ENCODE measurements at places on chromosomes 6 and 20.

DNA sequence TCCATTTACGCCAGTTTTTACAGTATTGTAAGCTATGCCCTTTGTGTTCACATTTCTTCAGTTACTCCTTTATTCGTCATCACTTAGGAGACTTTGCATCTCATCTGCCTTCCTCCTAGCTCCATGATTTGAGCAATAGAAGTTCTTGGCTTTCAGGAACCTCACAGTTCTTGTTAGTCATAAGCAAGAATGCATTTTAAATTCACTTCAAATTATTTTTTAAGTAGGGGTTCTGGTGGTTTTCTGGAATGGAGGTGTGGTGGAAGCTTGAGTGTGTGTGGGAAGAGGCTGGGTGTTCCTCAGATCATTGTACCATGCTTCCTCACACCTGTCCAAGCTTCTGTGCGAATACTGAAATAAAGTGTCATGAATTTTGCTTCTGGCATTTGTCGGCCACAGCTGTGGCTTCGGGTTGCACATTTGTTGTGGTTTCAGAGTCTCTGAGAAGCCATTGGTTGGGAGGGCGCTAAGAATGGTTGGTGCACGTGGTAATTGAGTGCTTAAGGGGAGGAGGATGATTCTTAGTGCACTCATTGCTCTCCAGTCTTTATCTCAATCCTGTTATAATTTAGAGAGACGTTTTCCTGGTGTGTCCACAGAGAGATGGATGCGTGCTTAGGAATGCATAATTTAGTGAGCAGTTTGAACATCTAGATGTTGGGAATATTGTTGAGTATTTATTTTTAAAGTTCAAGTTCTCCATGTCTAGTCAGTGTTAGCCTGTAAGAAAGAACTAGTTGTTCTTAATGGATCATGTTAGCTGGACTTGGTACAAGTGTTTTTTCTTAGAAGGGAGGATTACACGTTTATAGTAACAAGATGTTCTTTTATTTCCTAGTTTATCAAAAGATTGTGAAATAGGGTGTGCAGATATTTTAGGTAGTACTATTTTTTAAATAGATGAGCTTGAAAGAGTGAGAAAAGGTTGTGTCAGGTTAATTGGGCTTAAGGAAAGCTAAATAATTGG, 31.9 kb downstream of the FOXO3 start:
- DNase-seq, result no peak

DNA sequence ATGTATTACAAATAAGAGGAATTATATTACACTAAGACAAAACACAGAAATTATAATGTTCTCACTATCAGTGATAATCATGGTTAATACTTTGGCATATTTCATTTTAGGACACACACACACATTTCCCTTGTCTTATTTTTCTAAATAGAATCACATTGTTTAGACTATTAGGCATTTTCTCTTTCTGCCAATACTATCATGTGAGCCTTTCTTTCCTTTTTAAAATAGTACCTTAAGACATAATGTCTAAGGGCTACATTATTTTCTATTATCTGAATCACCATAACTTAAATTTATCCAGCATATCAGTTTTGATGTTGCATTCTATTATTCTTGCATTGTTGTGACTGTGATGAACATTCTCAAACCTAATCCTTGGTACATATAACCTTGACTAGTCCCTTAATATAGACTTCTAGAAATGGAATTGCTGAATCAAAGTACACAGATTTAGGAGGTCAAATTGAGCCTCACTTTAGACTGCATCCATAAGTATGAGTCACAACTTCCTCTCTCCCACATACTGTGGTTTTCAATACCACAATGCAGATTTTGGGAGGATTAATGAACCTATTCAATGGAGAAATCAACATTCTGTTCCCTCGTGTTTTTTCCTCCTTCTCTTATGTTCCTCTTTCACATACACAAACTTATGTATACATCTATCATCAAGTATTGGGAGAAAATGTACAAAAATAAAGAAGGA, 212.6 kb downstream of the MOXD1 start:
- no peak for DNase-seq

DNA sequence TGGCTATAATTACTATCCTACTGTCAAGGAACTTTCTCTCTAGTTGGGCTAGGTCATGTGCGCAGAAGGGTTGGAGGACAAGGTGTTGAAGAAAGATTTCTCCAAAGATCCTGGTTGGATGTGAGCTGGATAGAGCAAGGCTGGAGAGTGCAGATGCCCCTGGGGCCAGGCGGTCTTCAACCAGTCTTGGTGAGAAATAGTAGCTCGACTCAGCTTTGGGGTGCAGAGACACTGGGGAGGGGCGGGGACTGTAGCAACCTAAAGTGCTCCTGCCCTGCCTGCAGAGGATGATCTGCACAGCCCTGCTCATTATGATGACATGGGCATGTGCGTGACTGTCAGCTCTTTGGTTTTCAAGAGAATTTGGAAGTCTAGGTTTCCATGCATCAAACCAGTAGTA, 35.9 kb downstream of the PHACTR3 start:
- DNase-seq, result no peak

GRCh38 chr20:39048000-39048696, 86.0 kb downstream of the DHX35 start:
- peak; percentile 36 for DNase-seq

- DNase-seq, result peak; percentile 35
These were observed 302.5 kb downstream of the DHX35 start for GRCh38 chr20:39264506-39265172.

- DNase-seq, result no peak
These were observed 73.2 kb downstream of the CEBPB start for GRCh38 chr20:50263831-50264230.

DNA sequence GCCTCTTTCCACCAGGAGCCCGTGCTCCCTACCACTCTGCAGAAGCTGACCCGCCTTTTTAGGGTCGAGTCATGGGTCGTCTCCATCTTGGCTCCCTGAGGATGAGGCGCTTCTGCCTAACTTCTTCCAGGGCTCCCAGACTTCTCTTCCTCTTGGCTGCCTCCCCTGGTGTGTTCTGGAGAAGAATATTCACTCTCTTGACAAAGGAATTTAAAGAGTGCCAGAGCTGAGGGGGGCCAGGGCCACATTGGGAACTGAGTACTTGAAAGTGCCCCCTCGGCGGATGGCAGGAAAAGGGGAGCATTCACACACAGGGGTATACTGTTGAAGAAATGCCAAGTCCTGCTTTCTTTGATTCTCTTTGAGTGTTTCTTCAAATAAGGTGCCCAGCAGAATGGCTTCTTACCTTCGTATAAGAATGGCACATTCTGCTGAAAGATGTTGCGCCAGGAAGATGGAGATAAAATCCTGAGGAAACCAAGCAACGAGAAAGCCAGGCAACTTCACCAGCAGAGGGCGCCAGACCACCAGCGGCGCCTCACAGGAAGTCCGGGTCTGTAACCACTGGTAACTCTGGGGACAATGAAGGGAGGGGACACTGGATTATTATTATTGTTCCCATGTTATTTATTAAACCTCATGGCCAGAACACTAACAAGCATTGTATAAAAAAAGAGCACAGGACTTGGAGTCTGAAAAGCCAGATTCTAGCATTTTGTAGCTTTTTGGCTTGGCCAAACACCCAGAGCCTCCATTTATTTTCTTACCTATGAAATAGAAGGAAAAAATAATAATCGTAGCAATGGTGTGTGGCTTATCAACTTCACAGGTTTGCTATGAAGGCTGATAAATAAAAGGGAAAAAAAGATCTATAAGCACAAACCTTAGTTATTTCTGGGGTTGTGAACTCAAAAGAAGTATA, 176.7 kb downstream of the HACE1 start:
- peak; percentile 5 for DNase-seq

DNA sequence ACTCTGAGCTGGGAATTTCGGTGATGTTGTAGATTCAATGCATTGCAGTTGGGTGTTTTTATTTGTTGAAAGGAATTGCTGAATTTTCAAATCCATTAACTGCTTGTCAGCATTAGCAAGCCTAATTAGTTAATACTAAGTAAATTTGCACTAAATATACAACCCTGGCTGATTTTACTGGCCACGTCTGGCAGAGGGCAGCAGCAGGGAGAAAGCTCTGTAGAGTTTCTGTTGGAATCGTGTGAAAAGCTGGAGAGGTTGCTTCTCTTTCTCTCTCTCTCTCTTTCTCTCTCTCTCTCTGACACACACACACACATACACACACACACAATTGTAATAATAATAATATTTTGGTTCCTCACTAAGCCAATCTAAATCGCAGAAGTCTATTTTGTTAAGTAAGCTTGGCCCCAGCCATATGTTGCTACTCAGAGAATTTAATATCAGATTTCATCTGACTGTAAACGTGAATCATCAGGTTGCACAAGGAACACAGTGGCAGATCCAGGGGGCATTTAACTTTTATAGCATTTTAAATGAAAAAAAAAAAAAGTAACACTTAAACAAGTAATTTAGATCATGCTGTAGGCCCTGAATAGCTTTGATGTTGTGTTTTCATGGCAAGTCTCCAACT, 289.5 kb downstream of the ESR1 start:
- no peak for DNase-seq

- no peak for DNase-seq
These were observed 209.3 kb upstream of the CST7 start for GRCh38 chr20:24739746-24740145.

GRCh38 chr6:161274898-161275297, 1.0 kb upstream of the AGPAT4 start:
- no peak for DNase-seq

GRCh38 chr6:21847711-21848480, 254.3 kb downstream of the SOX4 start:
- no peak for DNase-seq

DNA sequence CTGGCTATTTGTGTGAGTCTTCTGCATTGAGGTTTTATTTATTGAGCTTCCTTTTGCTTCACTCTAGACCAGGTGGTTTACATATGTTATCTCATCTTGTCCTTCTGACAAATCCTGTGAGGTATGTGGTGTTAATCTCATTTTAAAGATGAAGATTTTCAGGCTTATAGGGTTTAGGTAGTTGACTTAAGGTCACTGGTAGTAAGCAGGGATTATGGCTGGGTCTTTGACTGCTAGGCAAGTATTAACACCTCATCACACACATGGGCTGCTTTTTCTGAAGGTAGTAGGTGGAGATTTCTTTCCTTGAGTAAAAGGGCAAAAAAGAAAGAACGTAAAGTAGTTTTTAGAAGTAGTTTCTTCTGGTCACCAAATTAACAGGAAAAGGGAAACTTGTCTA, 72.6 kb downstream of the CDKAL1 start:
- DNase-seq, result no peak
